NCI-H2081 treated with DMSO at 0.1 percent for 48 hours (cell line): ENCODE measurements at places on chromosomes 12 and 14.

GRCh38 chr12:52156757-52157565 lies 34.9 kb downstream of the KRT80 start:
- no peak for DNase-seq

DNA sequence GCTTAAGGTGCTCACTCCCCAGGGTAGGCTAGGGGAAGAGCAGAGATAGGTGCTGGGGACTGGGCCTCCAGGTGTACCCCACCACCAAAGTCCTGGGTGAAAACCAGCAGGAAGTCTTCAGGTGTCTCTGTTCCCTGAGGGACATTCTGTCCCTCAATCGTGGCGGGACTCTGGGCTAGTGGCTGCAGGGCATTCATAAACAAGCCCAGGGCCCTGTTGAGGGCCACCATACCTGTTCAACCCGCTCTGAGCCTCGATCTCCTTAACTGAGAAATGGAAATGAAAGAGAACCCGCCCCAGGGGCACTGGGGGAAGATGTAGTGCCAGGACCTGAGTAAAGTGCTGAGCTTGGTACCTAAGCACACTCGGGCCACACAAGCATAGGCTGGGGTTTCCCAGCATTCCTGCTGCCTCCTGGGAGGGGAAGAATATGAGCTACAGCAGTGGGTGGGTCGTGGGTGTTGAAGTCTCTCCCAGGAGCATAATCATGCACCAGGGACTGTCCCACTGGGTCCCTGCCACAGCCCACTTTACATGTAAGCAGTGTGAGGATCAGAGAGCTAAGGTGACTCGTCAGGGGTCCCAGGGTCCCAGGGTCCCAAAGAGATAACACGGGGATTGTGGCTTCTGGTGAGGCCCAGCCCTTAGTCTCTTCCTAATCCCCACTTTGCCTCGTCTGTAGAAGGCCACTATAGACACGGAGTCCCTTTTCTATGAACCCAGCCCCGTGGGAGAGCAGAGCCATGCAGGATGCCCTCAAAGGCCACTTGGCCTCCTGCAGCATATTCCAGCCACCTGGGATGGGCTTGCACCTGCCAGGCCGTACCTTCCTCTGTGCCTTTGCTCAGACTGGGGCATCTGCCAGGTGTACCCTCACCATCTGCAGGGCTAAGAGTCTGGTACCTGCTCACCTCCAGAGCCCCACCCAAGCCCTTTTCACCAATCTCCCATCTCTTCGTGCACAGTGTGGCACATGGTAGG lies 14.4 kb downstream of the FAM222A start:
- no peak for DNase-seq

GRCh38 chr12:115697340-115697739 lies 580.2 kb downstream of the MED13L start:
- DNase-seq, result no peak

- DNase-seq, result no peak
Observed at GRCh38 chr14:66859063-66859671, 330.1 kb upstream of the GARIN2 start.

- no peak for DNase-seq
Observed at GRCh38 chr14:90624732-90625400, 191.4 kb downstream of the TTC7B start.

DNA sequence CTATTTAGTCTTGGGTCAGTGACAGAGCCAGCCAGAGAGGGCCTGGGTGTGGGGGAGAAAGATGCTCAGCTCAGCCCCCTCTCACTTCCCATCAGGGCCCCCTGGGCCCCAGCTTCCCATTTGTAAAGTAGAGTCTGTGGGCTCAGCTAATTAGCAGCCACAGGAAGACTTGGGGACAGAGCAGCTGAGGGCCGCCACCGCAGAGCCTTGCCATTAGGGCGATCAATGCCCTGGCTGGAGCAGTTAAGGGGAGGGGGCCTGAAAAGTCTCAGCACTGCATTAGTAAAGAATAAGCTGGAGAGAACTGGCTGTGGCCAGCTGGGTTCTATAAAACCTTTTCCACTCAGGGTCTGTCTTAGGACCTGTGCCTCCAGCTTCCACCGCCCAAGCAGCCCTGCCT lies 2.7 kb downstream of the PLEKHD1 start:
- DNase-seq, result no peak

GRCh38 chr12:31750747-31751039 lies 21.9 kb upstream of the AMN1 start:
- no peak for DNase-seq

DNA sequence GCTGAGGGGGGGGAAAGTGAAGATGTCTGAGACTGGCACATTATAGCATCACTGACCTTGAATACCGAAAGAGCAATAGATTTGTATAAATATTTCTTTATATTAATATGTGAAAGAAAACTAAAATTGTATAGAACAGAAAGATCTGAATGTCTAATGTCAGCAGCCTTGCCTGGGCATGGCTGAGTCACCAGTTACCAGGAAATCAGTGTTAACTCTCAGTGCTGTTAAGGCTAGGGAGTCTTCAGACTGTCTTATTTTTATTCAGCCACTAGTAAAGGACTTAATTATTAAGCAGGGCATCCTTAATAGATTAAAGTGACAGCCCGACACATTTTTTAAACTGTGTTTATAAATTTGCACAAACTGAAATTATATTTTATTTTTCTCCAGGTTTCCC lies 122.9 kb upstream of the AEBP2 start:
- no peak for DNase-seq

DNA sequence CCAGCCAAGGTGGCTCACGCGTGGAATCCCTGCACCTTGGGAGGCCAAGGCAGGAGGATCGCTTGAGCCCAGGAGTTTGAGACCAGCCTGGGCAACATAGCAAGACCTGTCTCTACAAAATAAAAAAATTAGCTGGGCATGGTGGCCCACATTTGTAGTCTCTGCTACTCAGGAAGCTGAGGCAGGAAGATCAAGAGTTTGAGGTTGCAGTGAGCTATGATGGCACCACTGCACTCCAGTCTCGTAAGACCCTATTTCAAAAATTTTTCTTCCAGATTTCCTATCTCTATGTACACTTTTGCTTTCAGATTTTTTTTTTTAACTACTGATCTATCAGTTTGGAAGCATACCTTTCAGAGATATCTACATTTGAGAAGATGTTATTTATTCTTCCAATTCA lies 15.3 kb downstream of the SNX6 start:
- DNase-seq, result no peak

GRCh38 chr14:79569072-79569471 lies 642.2 kb downstream of the DIO2 start:
- DNase-seq, result no peak
